ENCODE measurements at places on chromosomes 7 and 10.

DNA sequence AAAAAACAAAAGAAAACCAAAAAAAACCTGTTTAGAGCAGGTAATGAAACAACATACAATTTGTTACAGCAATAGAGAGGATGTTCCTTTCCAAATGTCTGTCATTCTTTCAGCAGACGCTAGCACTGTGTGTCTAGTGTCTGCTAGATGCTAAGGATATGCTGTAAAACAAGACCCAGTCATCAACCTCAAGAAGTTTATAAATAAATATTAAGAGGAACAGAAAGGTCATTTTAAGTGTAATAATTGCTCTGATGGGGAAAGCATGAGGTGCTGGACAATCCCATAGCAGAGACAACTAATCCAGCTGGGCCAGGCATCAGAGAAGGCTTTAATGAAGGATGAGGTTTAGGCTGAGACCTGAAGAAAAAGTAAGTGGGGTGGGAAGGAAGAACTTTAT lies 23.3 kb upstream of the ASCC1 start:
- DNase-seq, result no peak

- DNase-seq, result no peak
These were observed 7.1 kb downstream of the DOCK4 start for GRCh38 chr7:112199035-112199655.

GRCh38 chr7:84658286-84658685 lies 463.7 kb upstream of the SEMA3A start:
- DNase-seq, result no peak

- DNase-seq, result no peak
These were observed 61.2 kb downstream of the MPLKIP start for GRCh38 chr7:40073239-40073638.

GRCh38 chr7:142626420-142627035 lies 122.7 kb upstream of the PRSS1 start:
- DNase-seq, result no peak

GRCh38 chr10:133091316-133091715 lies 3.6 kb downstream of the ADGRA1 start:
- no peak for DNase-seq
